ENCODE measurements at places on chromosomes 13 and 19. TPM values are rescaled to one million over a fixed set of nuclear protein-coding genes. Genes with fewer than 3 reads are reported as not detected.

GRCh38 chr19:27735314-27735713 is 1477.6 kb downstream of the UQCRFS1 start:
- H3K4me3 ChIP-seq: no peak overlapping the region
- H3K27ac ChIP-seq: no peak overlapping the region
- H3K4me1 ChIP-seq: no peaks in the 10 kb centered on the region
- no peak for DNase-seq
- no peaks in the 10 kb centered on the region for H3K27me3 ChIP-seq
- no peaks in the 10 kb centered on the region for H3K36me3 ChIP-seq

- DNase-seq: peak; percentile 68
- H3K4me3 ChIP-seq: peak overlapping the region; percentile 43
- peaks cover 12% of the 10 kb centered on the region for H3K27me3 ChIP-seq
- H3K27ac ChIP-seq: no peak overlapping the region
- H3K36me3 ChIP-seq: no peaks in the 10 kb centered on the region
Observed at GRCh38 chr19:7862413-7862951, 11.7 kb downstream of the PRR36 start.

DNA sequence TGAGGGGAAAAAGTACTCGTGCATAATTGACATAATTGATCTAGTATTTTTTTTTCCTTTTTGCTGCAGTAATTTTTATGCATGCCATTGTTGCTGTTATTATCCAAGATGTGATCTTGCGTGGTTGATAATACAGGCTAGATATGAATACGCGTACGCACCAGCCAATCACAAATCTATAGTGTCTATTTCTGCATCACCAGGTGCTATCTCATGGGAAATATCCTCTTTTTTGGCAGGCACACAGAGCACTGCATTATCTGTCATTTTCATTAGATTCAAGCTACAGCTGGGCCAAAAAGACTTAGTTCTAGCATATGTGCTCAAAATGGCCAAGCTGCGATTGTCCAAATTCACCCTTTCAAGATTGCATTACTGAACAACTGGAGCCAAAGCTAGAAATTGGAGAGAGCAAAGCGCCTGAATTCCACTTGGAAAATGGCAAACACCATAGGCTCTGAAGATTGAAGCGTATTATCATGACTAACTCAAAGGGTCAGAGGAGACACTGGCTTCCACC is 181.1 kb downstream of the TSHZ3 start:
- no peak for DNase-seq
- no peaks in the 10 kb centered on the region for H3K4me1 ChIP-seq
- no peak overlapping the region for H3K4me3 ChIP-seq
- no peak overlapping the region for H3K27ac ChIP-seq

FGF14 gene
- total RNA-seq: not detected

PPP1R13L gene
- total RNA-seq: 3.9 TPM

AKAP8L gene
- total RNA-seq: 74.9 TPM

- H3K27me3 ChIP-seq: no peaks in the 10 kb centered on the region
- H3K4me1 ChIP-seq: peaks cover 9% of the 10 kb centered on the region
- H3K4me3 ChIP-seq: no peak overlapping the region
- no peaks in the 10 kb centered on the region for H3K36me3 ChIP-seq
Observed at GRCh38 chr19:45927565-45928261, 13.1 kb upstream of the NANOS2 start.

DNA sequence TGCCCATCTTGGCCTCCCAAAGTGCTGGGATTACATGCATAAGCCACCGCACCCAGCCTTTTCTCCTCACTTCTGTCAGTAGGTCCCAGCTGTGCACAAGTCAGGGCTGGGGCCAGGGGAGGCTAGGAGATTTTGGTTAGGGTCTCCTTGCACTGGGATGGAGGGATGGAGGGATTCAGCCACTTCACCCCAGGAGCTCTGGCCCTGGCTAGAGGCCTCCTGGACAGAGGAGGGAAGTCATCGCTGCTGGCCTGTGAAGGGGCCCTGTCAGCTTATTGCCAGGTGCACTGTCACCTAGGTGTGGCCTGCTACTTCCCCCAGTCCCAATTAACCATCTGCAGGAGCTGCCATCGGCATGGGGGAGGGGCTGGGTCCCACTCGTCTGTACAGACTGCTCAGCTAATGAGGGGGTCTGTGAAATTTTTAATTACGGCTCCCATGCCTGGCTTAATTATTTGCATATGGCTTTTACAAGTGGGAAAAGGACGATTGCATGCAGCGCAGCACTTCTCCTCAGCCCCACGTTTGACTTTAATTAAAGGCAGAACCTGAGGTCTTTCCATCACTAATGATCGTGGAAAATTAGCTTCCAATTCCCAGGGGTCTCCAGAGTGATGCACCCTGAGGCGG is 52.4 kb downstream of the CHST8 start:
- no peak overlapping the region for H3K4me3 ChIP-seq
- H3K27me3 ChIP-seq: no peaks in the 10 kb centered on the region
- no peak for DNase-seq
- H3K4me1 ChIP-seq: no peaks in the 10 kb centered on the region
- H3K36me3 ChIP-seq: no peaks in the 10 kb centered on the region

DNA sequence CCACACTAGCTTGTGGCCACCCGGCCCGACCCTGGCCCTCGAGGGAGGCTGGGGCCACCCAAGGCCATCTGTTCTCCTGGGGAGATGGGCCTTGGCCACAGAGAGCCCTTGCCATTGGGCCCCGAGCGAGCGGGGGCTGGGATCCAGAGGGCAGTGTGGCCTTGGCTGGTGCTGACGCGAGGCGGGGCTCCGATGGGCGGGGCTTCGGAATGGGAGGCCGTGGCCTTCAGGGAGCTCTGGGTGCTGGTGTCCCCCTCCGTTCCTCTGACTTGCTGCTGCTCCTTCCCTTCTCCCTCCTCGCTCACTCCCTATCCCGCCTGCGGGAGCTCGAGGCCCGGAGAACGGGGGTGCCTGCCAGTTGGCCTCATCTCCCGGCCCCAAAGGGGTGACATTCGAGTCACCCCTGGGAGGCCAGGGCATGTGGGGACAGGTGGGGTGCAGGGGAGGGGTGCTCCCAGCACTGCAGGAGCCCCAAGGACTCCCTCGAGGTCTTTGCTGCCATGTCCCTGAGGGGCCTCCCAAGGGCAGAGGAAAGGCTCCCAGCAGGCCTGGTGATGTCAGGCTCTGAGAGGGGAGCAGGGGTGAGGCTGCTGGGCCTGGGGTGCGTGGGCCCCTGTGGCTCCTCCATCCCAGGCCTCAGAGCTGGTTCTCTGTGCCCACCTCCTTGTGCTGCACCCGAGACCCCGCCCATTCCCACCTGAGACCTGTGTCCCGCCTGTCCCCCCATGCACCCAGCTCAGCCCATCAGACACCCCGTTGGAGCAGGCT is 4.2 kb downstream of the NCLN start:
- H3K27ac ChIP-seq: no peak overlapping the region
- no peaks in the 10 kb centered on the region for H3K27me3 ChIP-seq

DNA sequence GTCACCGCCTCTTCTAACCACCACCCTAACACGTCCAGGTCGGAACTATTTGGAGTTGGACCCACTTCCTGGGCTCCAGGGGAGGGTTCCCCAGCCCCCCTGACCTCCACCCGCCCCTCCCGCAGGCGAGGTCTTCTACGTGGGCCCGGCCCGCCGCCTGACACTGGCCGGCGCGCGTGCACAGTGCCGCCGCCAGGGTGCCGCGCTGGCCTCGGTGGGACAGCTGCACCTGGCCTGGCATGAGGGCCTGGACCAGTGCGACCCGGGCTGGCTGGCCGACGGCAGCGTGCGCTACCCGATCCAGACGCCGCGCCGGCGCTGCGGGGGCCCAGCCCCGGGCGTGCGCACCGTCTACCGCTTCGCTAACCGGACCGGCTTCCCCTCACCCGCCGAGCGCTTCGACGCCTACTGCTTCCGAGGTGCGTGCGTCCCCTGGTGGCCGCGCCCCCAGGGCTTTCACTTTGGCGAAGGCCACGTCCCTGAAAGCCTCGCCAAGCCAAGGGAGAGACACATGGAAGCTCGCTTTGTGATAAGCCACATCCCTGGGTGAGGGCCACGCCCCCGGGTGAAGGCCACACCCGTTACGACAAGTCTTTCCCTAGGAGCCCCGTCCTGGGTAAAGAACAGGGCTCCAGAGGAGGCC is 13.2 kb downstream of the NCAN start:
- H3K27ac ChIP-seq: peak overlapping the region; percentile 31
- H3K36me3 ChIP-seq: no peaks in the 10 kb centered on the region
- DNase-seq: peak; percentile 86
- peaks cover 9% of the 10 kb centered on the region for H3K4me1 ChIP-seq
- H3K4me3 ChIP-seq: peak overlapping the region; percentile 65

- no peaks in the 10 kb centered on the region for H3K36me3 ChIP-seq
- H3K27ac ChIP-seq: no peak overlapping the region
- no peaks in the 10 kb centered on the region for H3K27me3 ChIP-seq
- no peak overlapping the region for H3K4me3 ChIP-seq
- DNase-seq: no peak
Observed at GRCh38 chr13:42740753-42741152, 40.6 kb upstream of the FAM216B start.

GRCh38 chr13:20099319-20099718 is 61.5 kb downstream of the GJA3 start:
- H3K36me3 ChIP-seq: no peaks in the 10 kb centered on the region
- no peak overlapping the region for H3K4me3 ChIP-seq
- no peaks in the 10 kb centered on the region for H3K4me1 ChIP-seq
- H3K27me3 ChIP-seq: peaks cover 9% of the 10 kb centered on the region
- H3K27ac ChIP-seq: no peak overlapping the region
- DNase-seq: no peak

DIAPH3 gene
- 15.4 TPM for total RNA-seq
